Fibroblast of mammary gland (primary cell): ENCODE measurements at places on chromosomes 7 and 10.

DNA sequence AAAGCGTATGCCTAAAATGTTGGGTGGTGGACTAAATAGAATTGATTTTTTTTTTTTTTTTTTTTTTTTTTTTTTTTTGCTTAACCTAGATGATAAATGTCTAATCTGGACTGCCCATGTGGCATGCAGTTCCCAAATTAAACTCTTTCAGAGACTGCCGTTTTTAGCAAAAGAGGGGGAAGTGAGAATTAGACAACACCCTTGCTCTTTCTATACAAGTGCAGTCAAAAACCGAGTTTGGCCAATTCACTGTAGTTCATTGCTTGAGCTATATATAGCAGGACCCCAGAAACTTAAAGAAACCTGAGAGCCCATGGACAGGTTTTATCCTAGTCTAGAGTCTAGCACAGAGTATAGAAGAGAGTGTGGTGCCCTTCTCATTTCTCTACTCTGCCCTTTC, 141.9 kb downstream of the GRM3 start:
- no peak for DNase-seq

GRCh38 chr10:13628661-13629060, 41.9 kb downstream of the PRPF18 start:
- DNase-seq = no peak

DNA sequence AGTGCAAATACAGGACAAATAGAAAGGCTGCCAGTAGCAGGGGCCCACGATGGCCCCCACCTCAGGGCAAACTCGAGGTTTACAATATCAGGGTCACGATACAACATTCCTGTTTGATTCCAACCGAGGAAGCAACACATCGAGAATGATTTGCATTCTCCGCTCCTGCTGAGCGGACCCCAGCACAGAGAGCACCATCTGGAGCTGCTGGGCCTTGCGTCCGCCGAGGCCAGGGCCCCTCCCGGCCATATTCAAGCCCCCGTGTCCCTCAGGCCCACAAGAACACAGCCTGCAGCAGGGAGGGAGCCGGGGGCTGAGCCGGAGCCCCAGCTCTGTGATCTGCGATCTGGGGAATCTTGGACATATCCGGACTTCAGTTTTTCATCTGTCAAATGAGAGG, 84.3 kb downstream of the PRKAG2 start:
- no peak for DNase-seq

DNA sequence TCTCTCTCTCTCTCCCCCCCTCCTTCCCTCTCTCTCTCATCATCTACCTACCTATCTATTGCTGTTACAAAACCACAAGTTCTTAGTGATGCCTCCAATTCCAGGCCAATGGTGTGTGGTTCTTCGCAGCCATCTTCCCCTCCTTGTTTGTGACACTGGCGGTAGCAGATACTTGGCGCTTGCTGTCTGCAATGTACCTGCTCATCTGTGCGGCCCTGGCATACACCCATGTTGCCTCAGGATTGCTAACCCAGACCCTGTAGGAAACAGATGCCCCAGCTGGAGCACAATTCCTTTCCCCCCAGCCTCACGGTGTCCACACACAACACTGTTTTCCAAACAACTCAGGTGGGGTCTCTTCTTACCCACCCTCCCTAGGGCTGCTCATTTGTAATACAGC, 13.6 kb upstream of the DPYSL4 start:
- DNase-seq = no peak

DNA sequence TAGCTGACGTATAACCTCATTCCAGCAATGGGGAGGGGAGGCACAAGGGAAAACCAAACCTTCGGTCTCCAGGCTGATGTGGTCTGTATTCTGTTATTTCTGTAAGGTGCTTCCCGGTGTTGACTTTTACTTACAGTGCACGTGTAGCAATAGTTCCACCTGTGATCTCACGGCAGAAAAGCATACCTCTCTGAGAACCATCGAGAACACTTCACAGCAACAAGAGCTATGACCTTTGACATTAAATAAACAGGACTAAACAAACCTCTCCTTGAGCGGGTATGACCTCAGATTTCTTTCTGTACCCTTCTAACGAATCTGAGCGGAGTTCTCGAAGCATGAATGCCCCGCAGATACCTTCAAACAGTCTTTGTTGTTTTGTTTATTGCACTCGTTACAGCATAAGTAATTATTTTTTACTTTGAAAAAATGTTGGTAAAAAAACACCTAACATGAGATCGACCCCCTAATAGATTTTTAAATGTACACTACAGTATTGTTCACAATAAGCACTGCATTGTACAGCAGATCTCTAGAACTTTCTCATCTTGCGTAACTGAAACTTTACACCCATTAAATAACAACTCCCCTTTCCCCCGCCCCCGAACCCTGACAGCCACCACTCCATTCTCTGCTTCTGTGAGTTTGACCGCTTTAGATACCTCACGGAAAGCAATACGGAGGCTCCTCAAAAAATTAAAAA, 282.3 kb downstream of the GATA3 start:
- DNase-seq = no peak

GRCh38 chr7:144164784-144165183, 18.5 kb upstream of the CTAGE4 start:
- DNase-seq = no peak

GRCh38 chr7:114663502-114663901, 248.9 kb downstream of the FOXP2 start:
- DNase-seq = peak; percentile 43

DNA sequence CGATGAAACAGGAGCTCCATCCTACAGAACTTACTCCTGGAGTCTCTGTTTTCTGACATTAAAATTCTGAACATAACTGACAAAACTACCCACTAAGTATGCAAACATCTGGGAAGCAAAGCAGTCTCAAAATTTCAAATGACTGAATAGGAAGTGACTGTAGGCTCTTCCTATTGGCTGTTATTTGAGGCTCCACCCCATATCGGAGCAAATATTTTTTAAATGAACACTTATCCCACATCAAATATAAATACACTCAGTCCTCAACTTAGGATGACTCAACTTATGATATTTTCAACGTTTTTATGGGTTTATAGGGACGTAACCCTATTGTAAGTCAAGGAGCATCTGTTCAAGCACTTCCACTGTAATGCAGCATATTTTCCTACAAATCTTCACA, 8.8 kb downstream of the HSPA12A start:
- peak; percentile 77 for DNase-seq

DNA sequence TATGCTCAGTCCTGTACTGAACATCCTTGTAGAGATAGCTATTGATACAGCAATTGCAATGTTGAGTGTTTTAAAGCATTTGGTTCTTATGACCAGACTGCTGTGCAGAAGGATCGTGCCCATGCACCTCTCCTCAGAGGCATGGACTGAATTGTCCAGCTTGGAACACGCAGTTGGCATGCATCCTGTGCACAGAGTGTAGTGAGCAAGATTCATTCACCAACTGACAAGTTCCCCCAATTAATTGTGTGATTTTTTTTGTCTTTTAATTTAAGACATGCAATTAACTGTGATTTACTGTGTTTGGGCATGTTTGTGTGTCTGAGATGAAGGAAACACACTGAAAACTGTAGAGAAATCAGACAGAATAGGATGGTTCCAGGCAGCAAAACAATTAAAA, 323.7 kb downstream of the CDK14 start:
- DNase-seq = no peak

DNA sequence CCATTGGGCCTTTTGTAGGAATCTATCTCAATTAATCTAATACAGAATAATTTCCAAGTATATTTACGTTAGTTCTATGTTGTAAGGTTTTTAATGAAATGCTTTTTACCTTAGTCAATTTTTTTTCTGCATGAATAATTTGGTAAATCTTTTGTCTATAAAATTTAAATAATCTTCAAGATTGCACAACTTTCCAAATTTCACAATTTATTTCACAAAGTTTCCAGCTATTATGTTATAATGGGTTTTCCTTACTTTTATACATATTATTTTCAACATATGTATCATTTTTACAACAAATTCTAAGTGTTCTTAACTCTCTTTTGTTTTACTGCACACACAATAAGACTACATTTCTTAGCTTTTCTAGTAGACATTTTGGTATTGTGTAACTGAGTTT, 470.7 kb downstream of the ETV1 start:
- DNase-seq = no peak

GRCh38 chr7:102991077-102991539, 78.3 kb downstream of the LRRC17 start:
- no peak for DNase-seq

DNA sequence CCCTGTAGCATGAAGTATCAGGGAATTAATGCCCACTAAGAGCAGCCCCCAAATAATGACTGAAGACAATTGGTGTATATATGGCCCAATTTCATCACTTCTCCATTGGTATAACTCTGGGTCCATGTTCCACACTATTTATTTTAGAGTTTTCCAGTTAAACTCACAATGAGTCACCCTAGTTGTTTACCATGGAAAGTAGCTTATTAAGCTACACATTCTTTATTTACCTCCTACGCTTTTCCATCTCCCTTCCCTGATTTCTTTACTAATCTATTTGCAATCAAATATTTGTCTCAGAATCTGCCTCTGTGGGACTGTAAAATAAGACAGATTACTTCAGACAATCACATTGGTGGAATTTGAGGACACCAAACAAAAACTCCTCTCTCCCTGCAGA, 655.6 kb downstream of the SORCS1 start:
- peak; percentile 20 for DNase-seq
